ENCODE measurements at places on chromosomes 1 and 21.

DNA sequence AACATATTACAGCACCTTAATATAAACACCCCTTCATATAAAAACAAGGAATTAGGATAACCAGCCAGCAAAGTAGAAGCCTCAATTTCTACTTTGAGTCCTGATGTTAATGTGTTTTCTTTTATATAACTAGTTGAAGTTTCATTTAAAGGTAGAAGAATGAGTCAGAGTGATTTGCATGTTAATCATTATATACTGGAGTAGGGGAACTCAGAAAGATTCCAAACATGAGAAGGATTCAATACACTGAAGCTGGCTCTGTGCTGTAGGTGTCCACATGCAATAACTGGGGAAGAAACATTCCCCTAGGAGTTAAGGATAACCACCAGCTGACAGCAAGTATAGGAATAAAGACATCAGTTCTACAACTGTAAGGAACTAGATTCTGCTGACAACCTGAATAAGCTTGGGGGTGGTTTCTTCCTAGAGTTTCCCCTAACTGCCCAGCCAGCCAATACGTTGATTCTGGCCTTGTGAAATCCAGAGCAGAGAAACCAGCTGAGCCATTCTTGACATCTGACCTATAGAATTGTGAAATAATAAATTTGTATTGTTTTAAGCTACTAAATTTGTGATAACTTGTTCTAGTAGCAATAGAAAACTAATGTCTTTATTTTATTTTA is 33.4 kb upstream of the RNPC3 start:
- no peak for DNase-seq

- DNase-seq, result no peak
These were observed 2.9 kb upstream of the PIGV start for GRCh38 chr1:26784886-26785285.

GRCh38 chr1:247385283-247385682 is 30.7 kb upstream of the NLRP3 start:
- DNase-seq, result no peak

DNA sequence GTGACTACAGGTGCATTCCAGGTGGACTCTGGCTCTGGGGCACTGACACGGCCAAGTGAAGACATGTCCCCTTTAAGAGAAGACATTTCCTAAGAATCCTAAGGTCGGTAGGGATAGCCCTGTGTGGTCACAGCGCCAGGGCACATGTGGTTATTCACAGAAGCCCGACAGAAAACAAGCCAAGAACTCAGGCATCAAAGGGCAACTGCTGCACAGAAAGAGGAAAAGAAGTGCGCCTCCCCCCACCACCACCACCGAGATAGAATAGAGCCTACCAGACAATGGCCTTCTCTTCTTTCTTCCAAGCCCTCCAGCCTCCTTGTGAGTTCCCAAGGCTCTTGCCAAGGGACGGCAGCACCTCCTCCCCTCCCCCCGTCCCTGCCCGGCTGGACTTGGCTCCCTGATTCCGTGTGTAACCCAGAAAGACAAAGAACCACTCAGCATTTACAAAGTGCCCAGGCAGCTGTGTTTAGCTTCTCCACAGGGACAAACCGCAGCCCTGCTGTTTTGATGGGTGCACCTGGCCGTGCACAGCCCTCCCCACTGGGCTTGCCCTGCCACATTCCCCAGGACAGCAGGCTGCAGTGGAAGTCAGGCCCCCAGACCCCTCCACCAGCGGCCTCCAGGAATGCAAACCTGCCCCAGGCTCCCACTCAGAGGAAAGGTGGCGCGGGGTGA is 30.2 kb downstream of the TMPRSS2 start:
- peak; percentile 8 for DNase-seq

GRCh38 chr1:226069811-226070489 is 7.4 kb downstream of the H3-3A start:
- DNase-seq, result no peak

DNA sequence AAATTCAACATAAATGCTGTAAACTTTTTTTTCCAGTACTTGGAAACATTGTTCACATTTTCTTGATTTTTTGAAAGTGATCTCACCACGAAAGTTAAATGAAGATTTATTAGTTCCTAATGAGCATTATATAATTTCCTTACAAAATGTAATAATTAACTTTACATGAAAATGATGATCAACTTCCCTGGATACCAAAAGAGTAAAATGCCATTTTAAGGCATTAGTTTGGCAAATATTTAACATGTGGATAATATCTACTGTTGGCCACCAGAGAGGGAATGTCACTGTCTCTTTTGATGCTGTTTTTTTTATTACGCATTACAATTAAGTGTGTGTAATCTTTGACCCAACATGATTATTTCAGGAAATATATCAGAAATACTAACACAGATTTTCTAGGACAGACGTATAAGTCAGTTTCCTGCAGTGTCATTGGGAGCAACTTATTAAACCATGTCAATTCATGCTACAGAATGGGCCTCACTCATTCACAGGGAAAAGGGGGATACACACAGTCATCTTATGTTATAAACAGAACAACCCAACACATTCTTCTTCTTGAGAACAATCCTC is 903.9 kb upstream of the ADGRL2 start:
- no peak for DNase-seq

GRCh38 chr1:58586271-58586670 is 9.2 kb upstream of the TACSTD2 start:
- no peak for DNase-seq

GRCh38 chr1:234933475-234933874 is 195.2 kb downstream of the TOMM20 start:
- DNase-seq, result peak; percentile 76

- no peak for DNase-seq
These were observed 105.3 kb downstream of the PGBD5 start for GRCh38 chr1:230320804-230321203.

Measured in common myeloid progenitor, CD34-positive (primary cell).